ENCODE measurements at places on chromosomes 2 and 18. TPM values are rescaled to one million over a fixed set of nuclear protein-coding genes. Genes with fewer than 3 reads are reported as not detected.

- H3K4me1 ChIP-seq: no peaks in the 10 kb centered on the region
- no peaks in the 10 kb centered on the region for H3K27me3 ChIP-seq
- no peak overlapping the region for H3K4me3 ChIP-seq
- no peak for DNase-seq
Measured at GRCh38 chr2:150983314-150983897, 278.3 kb downstream of the RBM43 start.

Gene TLX2
- total RNA-seq: not detected

Gene MOCOS
- total RNA-seq: 0.54 TPM

DNA sequence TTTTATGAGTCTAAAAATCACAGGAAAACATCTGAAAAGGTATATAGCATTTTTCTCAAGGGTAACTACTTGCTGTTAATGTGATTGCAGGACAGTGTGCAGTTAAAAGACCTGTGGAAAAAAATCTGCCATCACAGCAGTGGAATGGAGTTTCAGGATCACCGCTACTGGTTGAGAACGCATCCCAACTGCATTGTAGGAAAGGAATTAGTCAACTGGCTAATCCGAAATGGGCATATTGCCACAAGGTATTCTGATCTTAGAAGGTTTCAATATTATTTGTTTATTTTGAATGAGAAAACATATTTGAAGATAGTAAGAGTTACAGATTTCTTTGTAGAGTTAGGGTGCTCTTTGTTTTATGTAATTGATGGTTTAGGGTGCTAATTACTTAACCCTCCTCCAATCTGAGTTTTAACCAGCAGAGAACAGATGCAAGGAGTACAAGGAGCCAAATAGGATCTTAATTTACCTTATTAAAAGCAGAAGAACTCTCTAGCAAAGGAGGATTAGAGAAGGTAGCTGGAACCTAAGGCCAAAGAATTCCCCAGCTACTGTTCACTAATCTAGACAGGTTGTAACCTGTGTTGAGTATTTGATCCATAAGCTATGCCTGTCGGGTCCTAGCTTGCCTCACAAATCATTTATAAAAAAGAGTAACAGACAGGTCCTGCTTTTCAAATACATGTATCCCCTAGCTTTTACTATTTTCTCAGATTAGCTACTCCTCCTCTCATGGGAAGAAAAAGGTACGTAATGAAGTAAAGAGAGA is 35.0 kb downstream of the PIKFYVE start:
- H3K27ac ChIP-seq: no peak overlapping the region
- H3K27me3 ChIP-seq: no peaks in the 10 kb centered on the region
- H3K4me1 ChIP-seq: no peaks in the 10 kb centered on the region

- no peaks in the 10 kb centered on the region for H3K36me3 ChIP-seq
- no peak for DNase-seq
- H3K27me3 ChIP-seq: no peaks in the 10 kb centered on the region
Measured at GRCh38 chr18:36217348-36217747, 30.1 kb downstream of the MOCOS start.

Gene ANKRD30BL
- 0.67 TPM for total RNA-seq

GRCh38 chr18:35164133-35164532 is 76.7 kb upstream of the ZNF397 start:
- no peak for DNase-seq
- no peaks in the 10 kb centered on the region for H3K27me3 ChIP-seq
- H3K4me3 ChIP-seq: no peak overlapping the region
- H3K27ac ChIP-seq: no peak overlapping the region
- H3K4me1 ChIP-seq: no peaks in the 10 kb centered on the region
- no peaks in the 10 kb centered on the region for H3K36me3 ChIP-seq

GRCh38 chr18:57710226-57710625 is 88.6 kb upstream of the NARS1 start:
- H3K4me3 ChIP-seq: no peak overlapping the region
- no peak for DNase-seq
- H3K4me1 ChIP-seq: peaks cover 38% of the 10 kb centered on the region
- no peaks in the 10 kb centered on the region for H3K27me3 ChIP-seq
- H3K36me3 ChIP-seq: no peaks in the 10 kb centered on the region
- peak overlapping the region; percentile 91 for H3K27ac ChIP-seq

DNA sequence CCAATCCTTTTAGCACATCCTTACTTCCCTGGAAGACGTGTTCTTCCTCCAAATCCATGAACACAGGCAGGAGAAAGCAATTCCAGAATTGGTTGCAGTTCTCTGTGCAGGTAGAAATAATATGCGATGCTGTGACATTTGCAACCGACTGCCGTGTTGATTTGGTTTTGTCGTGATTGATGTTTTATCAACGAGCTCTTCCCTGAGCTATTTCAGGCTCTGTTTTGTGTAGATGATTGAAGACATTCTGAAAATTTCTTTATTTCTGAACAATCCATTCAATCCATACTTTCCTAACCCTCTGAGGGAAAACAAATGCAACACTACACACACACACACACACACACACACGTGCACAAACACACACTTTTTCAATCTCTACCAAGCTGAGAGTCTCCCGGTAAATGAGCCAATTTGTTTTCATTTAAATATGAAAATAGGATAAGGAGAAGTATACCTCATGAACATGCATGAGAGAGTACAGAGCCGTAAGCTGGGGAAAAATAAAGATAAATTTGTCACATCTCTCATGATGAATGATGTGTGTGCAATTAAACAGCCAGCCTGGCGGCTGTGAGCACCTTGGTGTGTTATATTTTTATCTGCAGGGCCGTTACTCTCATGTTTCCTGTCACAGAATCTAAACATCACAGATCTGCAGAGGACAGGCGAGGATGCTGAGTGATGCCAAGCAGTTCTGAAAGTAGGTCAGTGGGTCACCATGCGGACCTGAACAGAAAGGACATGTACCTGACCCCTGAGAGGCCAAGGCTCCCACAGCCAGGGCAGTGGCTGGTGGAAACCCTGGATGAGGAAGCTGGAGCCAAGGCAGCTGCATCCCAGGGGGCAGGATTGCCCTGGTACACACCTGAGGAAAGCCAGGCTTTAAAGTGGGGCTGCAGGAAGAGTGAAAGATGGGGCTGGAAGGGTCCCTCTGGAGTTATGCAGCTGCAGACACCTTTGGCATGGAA is 64.8 kb downstream of the PDCL3 start:
- H3K27me3 ChIP-seq: no peaks in the 10 kb centered on the region
- no peak for DNase-seq
- no peak overlapping the region for H3K27ac ChIP-seq

Gene ELOA2
- total RNA-seq: not detected

GRCh38 chr18:29406996-29407395 is 1230.1 kb upstream of the CDH2 start:
- no peak overlapping the region for H3K4me3 ChIP-seq
- no peaks in the 10 kb centered on the region for H3K27me3 ChIP-seq
- H3K36me3 ChIP-seq: no peaks in the 10 kb centered on the region
- no peaks in the 10 kb centered on the region for H3K4me1 ChIP-seq
- no peak overlapping the region for H3K27ac ChIP-seq
- no peak for DNase-seq

GRCh38 chr2:59569124-59569523 is 984.3 kb downstream of the BCL11A start:
- no peaks in the 10 kb centered on the region for H3K36me3 ChIP-seq
- H3K4me1 ChIP-seq: no peaks in the 10 kb centered on the region
- no peak for DNase-seq
- H3K27ac ChIP-seq: no peak overlapping the region
- H3K27me3 ChIP-seq: no peaks in the 10 kb centered on the region

- H3K36me3 ChIP-seq: no peaks in the 10 kb centered on the region
- DNase-seq: no peak
Measured at GRCh38 chr18:5395860-5396448, 100.4 kb upstream of the ZBTB14 start.

DNA sequence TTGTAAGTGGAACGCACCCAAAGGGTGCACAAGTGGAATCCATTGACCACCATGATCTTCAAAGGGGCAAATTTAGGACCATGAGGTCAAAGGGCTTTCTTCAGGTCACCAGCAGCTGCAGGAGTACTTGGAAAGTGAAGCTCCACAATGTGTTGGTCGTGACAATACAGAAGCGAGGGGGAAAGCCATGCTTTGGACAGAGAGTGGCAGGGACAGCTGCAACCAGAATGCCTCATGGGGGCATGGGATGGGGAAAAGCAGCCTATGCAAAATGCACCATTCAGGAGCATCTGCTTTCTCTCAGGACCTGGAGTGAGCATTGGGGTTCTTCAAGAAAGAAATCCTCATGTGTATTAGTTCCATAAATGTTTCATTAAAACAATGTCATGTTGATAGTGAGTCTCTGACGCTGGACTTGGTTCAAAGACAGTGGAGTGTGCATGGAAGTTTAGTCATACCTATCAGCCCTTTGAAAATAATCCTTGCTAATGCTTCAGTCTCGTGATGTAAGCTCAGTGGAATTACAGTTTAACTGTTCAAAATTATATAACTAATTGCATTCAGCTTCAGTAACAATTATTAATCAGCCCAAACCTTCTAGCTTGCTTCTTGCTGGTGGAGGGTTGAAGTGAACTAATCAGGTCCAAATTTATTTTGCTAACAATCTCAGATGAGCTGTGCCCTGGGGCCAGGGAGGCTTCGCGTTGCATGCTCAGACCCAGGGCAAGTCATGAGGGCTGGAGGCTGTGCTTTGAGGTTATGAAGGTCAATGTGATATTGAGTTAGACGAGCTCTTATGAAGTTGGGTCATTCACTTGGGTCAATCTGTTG is 41.6 kb downstream of the ACKR3 start:
- no peak for DNase-seq
- no peaks in the 10 kb centered on the region for H3K36me3 ChIP-seq
- H3K4me3 ChIP-seq: no peak overlapping the region
- H3K27me3 ChIP-seq: no peaks in the 10 kb centered on the region
- no peak overlapping the region for H3K27ac ChIP-seq

GRCh38 chr2:240932001-240932723 is 26.0 kb downstream of the CROCC2 start:
- DNase-seq: no peak
- no peak overlapping the region for H3K4me3 ChIP-seq
- no peaks in the 10 kb centered on the region for H3K36me3 ChIP-seq
- no peaks in the 10 kb centered on the region for H3K27me3 ChIP-seq
- no peaks in the 10 kb centered on the region for H3K4me1 ChIP-seq

GRCh38 chr2:116948258-116948657 is 866.2 kb upstream of the DDX18 start:
- H3K36me3 ChIP-seq: no peaks in the 10 kb centered on the region
- no peak overlapping the region for H3K4me3 ChIP-seq
- no peak overlapping the region for H3K27ac ChIP-seq
- no peaks in the 10 kb centered on the region for H3K4me1 ChIP-seq

- peaks cover 5% of the 10 kb centered on the region for H3K4me1 ChIP-seq
- H3K27me3 ChIP-seq: no peaks in the 10 kb centered on the region
- DNase-seq: no peak
Measured at GRCh38 chr2:117888897-117889296, 74.4 kb downstream of the DDX18 start.

Gene COBLL1
- 41.8 TPM for total RNA-seq
